Mammary microvascular endothelial cell (primary cell): ENCODE measurements at places on chromosomes 1 and 21. TPM values are rescaled to one million over a fixed set of nuclear protein-coding genes. Genes with fewer than 3 reads are reported as not detected.

The PRMT2 gene
- total RNA-seq: 84.0 and 85.1 TPM in 2 replicates

The FTCD gene
- not detected in 2 replicates for total RNA-seq

The RHD gene
- total RNA-seq: not detected in 2 replicates

The NBPF20 gene
- 0.87 and 1.5 TPM in 2 replicates for total RNA-seq

The GPR37L1 gene
- not detected in 2 replicates for total RNA-seq

The AHCYL1 gene
- total RNA-seq: 26.6 and 29.8 TPM in 2 replicates

The UBL4B gene
- not detected in 2 replicates for total RNA-seq

The OR2L8 gene
- total RNA-seq: not detected in 2 replicates

The THEM4 gene
- total RNA-seq: 12.5 and 22.9 TPM in 2 replicates

The RGSL1 gene
- total RNA-seq: not detected in 2 replicates

The CZIB gene
- 48.9 and 68.9 TPM in 2 replicates for total RNA-seq
